ENCODE measurements at places on chromosomes 11 and 22.
A peak's percentile ranks its signal among the peaks of the same experiment; 100 is the strongest.

DNA sequence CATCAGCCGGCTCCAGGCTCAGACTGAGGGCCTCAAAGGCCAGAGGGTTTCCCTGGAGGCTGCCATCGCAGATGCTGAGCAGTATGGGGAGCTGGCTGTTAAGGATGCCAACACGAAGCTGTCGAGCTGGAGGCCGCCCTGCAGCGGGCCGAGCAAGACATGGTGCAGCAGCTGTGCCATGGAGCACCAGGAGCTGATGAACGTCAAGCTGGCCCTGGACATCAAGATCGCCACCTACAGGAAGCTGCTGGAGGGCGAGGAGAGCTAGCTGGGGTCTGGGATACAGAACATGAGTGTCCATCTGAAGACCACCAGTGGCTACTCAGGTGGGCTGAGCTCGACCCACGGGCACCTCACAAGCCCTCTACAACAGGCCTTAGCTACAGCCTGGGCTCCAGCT is 4.0 kb upstream of the SCUBE2 start:
- DNase-seq = no peak

- DNase-seq = no peak
These were observed 36.2 kb upstream of the DDX6 start for GRCh38 chr11:118827118-118827517.

DNA sequence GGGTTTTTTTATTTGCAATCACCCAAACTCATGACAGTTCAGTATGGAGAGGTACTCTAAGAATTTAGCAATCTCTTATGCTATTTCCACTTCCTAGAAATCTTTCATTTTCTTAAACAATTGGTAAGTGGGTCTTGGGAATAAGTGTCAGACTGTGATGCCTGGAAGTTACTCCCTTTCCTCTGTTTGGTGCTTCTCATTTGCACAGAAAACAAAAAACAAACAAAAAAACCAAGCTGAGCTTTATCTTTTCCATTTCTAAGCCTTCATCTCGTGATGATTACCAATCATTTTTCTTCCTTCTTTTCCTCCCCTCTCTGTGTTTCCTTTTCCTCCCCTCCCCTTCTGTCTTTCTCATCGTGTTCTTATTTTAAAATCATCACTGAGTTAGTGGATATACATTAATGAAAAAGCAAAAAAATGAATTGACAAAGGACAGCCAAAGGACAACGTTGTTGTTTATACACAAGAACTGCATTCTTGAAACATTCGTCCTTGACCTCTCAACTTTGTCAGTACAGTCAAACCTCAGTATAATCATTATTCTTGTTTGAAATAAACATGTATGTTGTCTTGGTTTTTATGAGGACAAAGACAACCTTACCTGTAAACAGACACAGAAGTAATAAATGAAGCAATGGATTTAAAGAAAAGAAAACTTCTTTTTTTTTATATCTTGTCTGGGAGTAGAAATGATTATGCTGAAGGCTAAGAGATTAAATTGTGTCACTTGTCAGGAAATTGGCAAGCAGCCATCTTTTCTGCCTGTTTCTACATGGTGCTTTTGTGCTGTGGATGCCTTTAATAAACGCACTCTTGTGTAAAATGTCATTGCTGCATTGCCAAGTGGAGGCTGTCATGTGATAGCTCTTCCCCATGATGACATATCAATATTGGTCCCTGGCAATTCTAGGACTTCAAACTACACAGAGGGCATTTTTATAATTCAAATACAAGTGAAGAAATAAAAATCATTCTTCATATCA is 803.2 kb upstream of the CCDC90B start:
- DNase-seq = peak; percentile 17

DNA sequence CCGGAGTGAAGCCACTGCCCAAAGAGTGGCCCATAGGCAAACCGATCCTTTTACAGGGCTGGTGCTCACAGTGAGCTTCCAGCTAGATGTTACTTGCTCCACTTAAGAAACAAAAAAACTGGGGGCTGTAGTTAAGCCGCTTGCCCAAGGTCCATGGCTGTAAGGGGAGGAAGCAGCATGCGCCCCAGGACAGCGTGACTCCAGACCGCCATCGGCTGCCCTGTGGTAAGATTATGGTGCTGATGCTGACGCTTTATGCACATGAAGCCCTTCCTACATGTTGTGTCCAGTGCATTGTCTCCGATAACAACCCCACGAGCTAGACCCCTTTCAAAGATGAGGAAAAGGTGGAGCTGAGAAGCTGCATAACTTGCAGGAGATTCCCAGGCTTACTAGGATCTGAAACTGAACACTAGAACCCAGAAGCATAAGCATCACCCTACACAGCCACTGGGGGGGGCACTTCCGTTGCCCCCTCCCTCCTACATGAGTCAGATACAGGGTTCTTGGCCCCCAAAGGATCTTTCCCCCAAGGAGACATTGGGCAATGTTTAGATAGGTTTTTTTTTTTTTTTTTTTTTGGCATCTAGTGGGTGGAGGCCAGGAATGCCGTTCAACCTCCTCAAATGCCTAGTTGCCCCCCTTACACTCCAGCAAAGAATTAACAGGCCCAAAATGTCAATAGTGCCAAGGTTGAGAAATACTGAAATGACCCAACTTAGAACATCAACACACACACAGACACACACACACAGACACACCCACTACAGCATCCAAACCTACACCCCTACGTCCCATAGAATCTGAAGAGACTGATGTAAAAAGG is 53.9 kb downstream of the MN1 start:
- no peak for DNase-seq

Data from anterior cingulate cortex (tissue), 58 donors.